ENCODE measurements at places on chromosomes 16 and 17.

- DNase-seq: no peak
These were observed 17.4 kb downstream of the RNF43 start for GRCh38 chr17:58399974-58400373.

- no peak for DNase-seq
These were observed 19.9 kb upstream of the COL1A1 start for GRCh38 chr17:50221266-50221863.

DNA sequence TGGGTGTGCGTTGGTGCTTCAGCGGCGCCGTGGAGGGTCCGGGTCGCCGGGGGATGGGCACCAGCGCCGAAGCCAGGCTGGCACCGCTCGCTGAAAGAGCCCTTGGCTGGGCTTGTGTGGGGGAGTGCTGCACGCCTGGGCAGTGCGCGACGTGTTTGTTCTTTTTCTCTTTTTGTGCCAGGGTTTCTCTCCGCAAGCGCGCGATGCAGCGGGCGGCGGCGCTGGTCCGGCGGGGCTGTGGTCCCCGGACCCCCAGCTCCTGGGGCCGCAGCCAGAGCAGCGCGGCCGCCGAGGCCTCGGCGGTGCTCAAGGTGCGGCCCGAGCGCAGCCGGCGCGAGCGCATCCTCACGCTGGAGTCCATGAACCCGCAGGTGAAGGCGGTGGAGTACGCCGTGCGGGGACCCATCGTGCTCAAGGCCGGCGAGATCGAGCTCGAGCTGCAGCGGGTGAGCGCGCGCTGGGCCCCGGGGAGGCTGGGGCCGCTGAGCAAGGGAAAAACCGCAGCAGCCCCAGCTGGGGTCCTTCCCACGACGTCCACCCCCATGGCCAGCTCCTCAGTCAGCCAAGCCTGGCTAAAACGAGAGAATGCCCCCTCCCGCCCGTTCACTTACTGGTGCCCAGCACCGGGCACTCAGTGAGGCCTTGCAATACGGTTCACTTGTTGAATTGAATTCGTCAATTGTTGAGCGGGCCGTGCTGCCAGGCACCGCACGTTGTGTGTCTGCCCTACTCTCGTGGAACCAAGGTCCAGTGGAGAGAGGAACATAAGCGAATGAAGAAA is 541 bp downstream of the GPT2 start:
- no peak for DNase-seq

DNA sequence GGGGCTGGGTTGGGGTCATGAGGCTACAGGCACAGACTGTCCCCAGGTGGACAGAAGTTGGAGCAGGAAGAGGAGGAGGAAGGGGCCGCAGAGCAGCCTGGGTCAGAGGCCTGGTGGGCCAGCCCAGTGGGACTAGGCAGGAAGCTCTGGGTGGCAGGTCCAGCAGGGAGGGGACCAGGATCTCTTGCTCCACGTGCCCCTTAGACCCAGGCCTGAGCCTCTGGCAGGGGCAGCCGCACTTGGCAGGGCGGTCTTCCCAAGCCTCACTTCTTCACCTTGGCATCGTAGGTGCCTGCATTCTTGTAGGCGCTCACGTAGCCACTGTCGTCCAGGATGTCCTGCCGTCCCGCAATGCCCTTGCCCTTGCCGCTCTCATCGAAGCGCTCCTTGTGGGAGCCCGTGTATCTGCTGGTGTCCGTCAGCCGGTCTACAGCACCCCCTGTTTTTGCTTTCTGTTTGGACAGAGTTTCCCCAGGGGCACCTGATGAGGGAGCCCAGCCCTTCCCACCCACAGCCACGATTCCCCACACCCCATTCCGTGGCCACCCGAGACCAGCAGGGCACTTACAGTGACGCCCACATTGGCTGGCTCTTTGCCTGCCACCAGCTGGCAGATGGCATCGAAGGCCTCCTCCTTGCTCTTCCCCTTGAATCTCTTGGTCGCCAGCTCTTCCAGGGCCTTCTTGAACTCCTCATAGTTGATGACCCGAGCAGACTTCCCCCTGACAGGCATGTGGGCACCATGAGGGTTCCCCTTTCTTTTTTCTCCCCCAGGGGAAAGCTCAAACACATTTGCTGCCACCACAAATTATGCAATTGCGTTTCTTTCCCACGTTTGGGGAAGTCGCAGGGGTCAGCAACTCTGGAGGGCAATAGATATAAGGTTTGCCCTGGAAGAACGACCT is 3.1 kb downstream of the TPPP3 start:
- no peak for DNase-seq

DNA sequence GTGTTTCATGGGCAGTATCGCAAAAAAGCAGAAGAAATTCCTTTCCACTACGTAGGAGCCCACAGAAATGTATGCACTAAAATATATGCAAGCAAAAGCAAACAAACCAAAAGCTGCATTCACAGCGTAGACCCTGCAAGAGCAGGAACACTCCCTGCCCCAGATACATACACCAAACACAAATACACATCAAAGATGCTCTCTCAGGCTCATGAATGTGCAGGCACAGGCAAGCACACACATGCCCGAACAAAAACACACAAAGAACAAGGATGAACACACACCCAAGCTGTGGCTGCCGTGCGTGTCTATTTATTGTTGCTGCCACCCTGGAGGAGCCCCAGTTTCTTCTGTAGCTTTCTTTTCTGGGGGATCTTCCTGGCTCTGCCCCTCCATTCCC is 1.7 kb downstream of the NUPR1 start:
- DNase-seq: no peak

DNA sequence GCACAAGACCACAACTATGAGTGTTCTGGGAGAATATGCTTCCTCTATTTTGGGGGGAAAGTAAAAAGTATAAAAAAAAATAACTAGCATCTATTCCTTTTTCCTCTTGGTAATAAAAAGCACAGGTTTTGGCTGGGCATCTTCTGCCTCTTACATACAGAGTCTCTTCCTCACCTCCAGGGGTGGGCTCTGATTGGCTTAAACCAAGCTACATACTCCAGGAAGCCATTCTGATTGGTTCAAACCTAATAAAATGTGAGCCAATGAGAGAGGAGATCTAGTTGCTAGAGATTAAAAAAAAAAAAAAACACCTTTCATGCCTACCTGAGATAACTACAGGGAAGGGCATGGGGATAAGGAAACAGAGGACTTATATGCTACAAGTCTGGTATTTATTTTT is 365.9 kb upstream of the ERCC4 start:
- DNase-seq: no peak

DNA sequence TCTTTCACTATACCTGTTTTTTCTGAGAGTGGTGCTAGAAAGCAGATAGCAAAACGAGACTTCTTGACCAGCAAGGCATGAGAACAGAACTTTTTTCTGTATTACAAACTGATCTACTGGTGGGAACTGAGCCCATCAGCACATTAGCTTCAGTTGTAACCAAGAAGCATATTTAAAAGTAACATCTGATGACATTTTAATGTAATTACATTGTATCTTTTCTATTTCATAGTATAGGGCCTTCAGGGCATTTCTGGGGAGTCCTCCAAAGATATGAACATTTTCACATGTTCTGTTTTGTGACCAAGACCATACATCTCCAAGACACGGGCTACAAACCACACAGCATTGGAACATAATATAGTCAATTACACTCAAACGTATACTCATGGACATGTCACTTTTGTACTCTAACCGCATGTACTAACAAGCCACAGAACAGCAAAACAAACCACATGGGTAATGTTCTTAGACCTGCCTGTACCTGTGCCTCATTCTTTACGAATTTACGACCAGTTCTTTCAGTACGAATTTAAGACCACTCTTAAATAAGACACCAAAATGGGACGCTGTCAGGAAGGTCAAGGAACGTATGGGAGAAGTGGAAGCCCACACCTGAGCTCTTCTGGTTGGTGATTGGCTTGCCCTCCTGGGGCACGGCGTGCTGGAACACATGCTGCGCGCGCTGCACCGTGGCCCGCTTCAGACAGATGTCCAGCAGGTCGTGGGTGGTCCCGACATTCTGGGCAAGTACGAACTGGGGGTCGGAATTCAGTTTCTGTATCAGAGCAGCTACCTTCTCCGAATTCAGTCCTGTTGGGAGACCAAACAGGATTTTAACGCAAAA is 825 bp downstream of the BLMH start:
- DNase-seq: no peak

GRCh38 chr16:5851393-5851982 is 753.9 kb upstream of the EEF2KMT start:
- no peak for DNase-seq

- no peak for DNase-seq
These were observed 20.6 kb upstream of the B4GALNT2 start for GRCh38 chr17:49111934-49112333.

DNA sequence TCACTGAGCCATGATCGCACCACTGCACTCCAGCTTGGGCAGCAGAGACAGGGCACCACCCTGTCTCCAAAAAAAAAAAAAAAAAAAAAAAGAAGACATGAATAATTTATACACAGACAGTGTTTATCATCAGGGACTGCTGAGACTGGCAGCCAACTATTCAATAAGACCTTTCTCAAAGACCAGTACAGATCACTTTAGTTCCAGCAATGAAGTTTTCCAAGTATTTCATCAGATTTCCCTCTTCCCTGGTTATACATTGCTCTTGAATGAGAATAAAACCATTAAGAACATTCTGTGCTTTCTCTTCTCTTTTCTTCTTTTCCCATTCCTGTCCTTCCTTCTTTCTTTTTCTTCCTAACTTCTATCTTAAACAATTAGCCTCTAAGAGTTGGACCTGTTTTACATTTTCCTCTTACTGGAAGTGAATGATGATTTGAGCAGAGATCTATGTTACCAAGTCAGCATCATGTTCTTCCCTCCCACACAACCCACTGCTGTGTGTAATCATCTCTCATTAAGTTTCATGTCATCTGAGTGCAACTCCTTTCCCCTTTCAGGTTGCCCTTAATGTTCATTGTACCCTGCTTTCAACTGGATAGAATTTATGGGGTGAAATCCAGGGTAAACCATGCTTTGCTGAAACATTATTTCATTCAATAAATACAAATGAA is 35.9 kb upstream of the SMIM36 start:
- no peak for DNase-seq
